Activated naive CD4-positive, alpha-beta T cell treated with anti-CD3 and anti-CD28 coated beads, Interleukin-2, amount 10 ng/mL, durations not matched to agents 7 days and 5 days (primary cell): ENCODE measurements at places on chromosomes 4 and X.
A peak's percentile ranks its signal among the peaks of the same experiment; 100 is the strongest.

- H3K4me1 ChIP-seq, result no peaks in the 10 kb centered on the region
- H3K4me3 ChIP-seq, result no peak overlapping the region
- H3K27me3 ChIP-seq, result peaks cover 4% of the 10 kb centered on the region
- DNase-seq, result no peak
Measured at GRCh38 chrX:13825178-13825762, 8.4 kb upstream of the GPM6B start.

GRCh38 chr4:40699648-40700047 is 50.1 kb upstream of the NSUN7 start:
- no peak overlapping the region for H3K4me3 ChIP-seq
- no peak for DNase-seq
- no peaks in the 10 kb centered on the region for H3K36me3 ChIP-seq
- H3K4me1 ChIP-seq, result peaks cover 14% of the 10 kb centered on the region
- no peak overlapping the region for H3K27ac ChIP-seq

- H3K27ac ChIP-seq, result no peak overlapping the region
- no peak for DNase-seq
- no peaks in the 10 kb centered on the region for H3K36me3 ChIP-seq
- no peaks in the 10 kb centered on the region for H3K27me3 ChIP-seq
Measured at GRCh38 chrX:4588056-4588455, 874.6 kb upstream of the PRKX start.

DNA sequence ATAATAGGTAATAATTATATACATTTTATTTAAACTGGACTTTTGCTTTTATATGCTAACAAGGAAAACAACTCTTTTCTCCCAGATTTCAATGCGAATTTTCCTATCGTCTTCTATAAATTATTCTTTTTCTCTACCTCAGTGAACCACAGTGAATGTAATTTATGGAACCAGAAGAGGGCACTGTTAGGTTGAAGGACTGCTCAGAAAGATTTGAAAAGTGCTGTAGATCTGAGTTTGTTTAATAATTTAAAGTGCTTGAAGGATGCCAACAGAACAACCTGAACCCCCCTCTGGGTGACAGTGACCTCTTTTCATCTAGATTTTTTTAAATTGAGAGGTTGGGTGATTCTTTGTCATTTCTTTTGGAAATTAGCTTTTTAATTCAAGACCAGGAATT is 54.9 kb downstream of the PHOX2B start:
- no peaks in the 10 kb centered on the region for H3K36me3 ChIP-seq
- DNase-seq, result no peak
- H3K27ac ChIP-seq, result no peak overlapping the region
- peaks cover 3% of the 10 kb centered on the region for H3K27me3 ChIP-seq

DNA sequence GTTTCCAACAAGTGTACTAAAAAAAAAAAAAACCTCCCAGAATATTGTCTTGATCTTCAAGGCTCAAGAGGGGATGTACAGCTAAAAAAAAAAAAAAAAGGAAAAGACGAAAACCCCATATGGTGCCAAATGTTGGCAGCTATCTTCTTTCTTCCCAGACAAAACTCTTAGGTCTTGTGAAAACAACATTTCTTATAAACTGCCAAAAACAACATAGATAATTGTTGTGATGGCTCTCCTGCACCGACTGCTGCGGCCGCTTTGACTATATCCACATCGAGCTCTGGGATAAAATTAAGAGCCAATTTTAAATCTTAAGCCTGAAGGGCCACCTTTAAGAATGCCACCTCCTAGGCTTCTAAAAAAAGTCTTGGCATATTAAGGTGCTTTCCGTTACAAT is 23.5 kb downstream of the PDGFC start:
- no peak for DNase-seq
- no peaks in the 10 kb centered on the region for H3K36me3 ChIP-seq
- no peaks in the 10 kb centered on the region for H3K27me3 ChIP-seq
- H3K4me3 ChIP-seq, result no peak overlapping the region
- H3K4me1 ChIP-seq, result no peaks in the 10 kb centered on the region

GRCh38 chrX:16873106-16873505 is 2.9 kb upstream of the RBBP7 start:
- peaks cover 19% of the 10 kb centered on the region for H3K4me1 ChIP-seq
- no peak for DNase-seq
- no peak overlapping the region for H3K27ac ChIP-seq
- H3K36me3 ChIP-seq, result peaks cover 9% of the 10 kb centered on the region
- H3K4me3 ChIP-seq, result no peak overlapping the region

DNA sequence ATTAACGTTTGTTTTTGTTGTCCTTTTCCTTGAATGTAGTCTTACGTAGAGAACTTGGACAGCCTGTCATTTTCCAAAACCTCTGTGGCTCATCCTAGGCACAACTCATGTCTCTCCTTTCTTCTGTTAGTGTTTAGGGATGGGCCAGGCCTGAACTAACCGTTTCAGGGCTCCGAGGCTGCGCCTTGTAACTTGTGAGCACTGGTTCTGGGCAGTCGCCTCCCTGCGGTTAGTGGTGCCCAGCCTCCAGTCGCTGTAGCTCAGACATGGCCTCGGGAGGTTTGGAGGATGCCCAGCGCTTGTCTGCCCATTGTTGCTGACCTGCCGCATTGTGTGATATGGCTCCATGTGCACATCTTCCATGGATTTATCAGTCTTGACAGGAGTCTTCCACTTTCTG is 32.8 kb downstream of the TMEM131L start:
- H3K27me3 ChIP-seq, result no peaks in the 10 kb centered on the region
- no peak overlapping the region for H3K4me3 ChIP-seq
- peak overlapping the region; percentile 99 for H3K27ac ChIP-seq
- H3K36me3 ChIP-seq, result peaks cover 51% of the 10 kb centered on the region
- peaks cover 90% of the 10 kb centered on the region for H3K4me1 ChIP-seq
- no peak for DNase-seq

- H3K27ac ChIP-seq, result peak overlapping the region; percentile 56
- DNase-seq, result no peak
- H3K4me1 ChIP-seq, result no peaks in the 10 kb centered on the region
- H3K4me3 ChIP-seq, result no peak overlapping the region
- no peaks in the 10 kb centered on the region for H3K27me3 ChIP-seq
Measured at GRCh38 chr4:37322122-37322521, 77.6 kb downstream of the NWD2 start.

DNA sequence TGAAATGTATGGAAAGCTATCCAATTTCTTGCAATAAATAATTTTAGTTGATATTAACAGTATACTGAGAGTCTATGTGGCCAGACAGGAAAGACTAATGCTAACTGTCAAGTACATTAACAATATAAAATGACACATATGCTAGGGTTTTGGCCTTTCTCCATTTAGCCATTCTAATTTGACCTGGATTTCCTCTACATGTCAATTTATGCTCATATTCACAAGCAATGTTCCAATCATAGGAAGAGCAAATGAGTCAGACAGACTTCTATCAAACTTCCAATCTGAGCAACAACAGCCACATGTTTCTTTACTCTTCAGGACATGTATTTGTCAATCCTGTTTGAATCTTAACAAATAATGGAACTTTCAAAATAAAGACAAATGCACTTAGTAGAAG is 53.6 kb downstream of the CORIN start:
- no peaks in the 10 kb centered on the region for H3K36me3 ChIP-seq
- H3K27ac ChIP-seq, result no peak overlapping the region
- H3K4me1 ChIP-seq, result no peaks in the 10 kb centered on the region
- H3K4me3 ChIP-seq, result no peak overlapping the region

GRCh38 chr4:78566834-78567499 is 15.4 kb downstream of the ANXA3 start:
- no peak overlapping the region for H3K4me3 ChIP-seq
- no peaks in the 10 kb centered on the region for H3K4me1 ChIP-seq
- H3K27me3 ChIP-seq, result peaks cover 4% of the 10 kb centered on the region
- DNase-seq, result no peak
- no peak overlapping the region for H3K27ac ChIP-seq
- H3K36me3 ChIP-seq, result no peaks in the 10 kb centered on the region

GRCh38 chrX:840556-840955 is 210.0 kb downstream of the SHOX start:
- no peak for DNase-seq
- no peaks in the 10 kb centered on the region for H3K4me1 ChIP-seq
- no peaks in the 10 kb centered on the region for H3K27me3 ChIP-seq
- no peak overlapping the region for H3K27ac ChIP-seq
- no peak overlapping the region for H3K4me3 ChIP-seq
- peaks cover 3% of the 10 kb centered on the region for H3K36me3 ChIP-seq

DNA sequence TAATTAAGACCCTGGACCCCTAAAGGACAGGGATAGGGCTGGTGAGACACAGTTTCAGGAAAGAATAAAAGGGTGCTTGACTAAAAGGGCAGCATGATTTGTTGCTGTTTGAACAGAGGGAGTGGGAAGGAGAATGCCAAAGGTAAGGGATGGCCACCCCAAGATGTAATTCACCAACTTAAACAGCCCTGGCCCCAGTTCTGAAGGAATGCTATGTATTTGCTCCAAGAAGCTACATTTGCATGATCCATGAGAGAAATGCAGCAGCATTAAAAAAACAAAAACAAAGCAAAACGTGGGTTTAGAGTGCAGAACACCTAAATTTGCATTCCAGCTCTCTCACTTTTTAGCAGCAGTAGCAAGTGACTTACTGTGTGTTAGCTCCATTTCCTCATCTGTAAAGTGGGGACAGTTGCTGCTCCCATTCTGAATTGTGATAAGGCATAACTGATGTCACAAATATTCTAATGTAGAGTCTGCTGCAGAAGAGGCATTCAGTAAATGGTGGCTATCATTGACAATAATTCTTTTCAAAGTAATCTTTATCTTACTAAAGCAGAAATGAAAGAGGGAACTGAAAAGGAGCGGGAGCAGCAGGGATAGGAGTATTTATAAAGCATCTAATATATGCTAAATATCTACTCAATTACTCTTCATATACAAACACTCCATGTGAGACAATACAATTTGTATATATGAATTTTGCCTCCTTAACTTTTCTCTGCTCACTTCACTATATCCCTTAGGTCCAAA is 115.8 kb downstream of the PPARGC1A start:
- H3K4me3 ChIP-seq, result no peak overlapping the region
- H3K27me3 ChIP-seq, result no peaks in the 10 kb centered on the region
- no peak for DNase-seq
- H3K4me1 ChIP-seq, result no peaks in the 10 kb centered on the region
- no peaks in the 10 kb centered on the region for H3K36me3 ChIP-seq

DNA sequence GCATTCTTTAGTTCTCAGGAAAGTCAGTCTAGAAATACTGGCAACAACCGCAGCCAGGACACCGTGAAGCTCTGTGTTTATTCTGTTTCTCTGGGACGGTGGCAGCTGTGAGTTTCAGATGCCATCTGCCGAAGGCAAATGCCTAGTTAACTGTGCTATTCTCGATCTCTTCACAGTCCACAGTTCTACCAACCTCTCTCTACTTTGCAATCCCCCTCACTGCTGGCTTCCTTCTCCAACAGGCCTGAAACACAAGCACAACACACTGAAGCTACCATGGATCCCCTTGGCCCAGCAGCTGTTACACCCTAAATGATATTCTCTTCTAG is 118.8 kb downstream of the ZNF827 start:
- peaks cover 20% of the 10 kb centered on the region for H3K36me3 ChIP-seq
- no peak overlapping the region for H3K27ac ChIP-seq
- no peaks in the 10 kb centered on the region for H3K27me3 ChIP-seq

DNA sequence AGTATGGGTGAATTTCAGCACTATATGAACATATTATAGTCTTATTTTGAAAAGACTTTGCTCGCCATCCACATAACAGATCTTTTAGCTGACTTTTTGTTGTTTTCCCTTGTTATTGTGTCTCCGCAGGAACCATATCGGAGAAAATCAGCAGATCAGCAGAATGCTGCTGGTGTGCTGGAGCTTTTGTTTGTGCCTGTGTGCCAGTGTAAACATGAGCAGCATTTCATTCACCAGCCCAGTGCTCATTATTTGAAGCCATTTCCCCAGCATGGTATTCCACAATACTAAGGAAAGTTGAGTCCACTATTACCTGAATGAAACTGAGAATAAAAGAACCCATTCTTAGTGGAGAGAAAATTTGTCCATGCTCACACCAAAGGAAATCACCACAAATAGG is 261.8 kb upstream of the ARX start:
- H3K36me3 ChIP-seq, result no peaks in the 10 kb centered on the region
- no peaks in the 10 kb centered on the region for H3K4me1 ChIP-seq
- H3K27ac ChIP-seq, result no peak overlapping the region
- DNase-seq, result no peak
- H3K4me3 ChIP-seq, result no peak overlapping the region
- H3K27me3 ChIP-seq, result no peaks in the 10 kb centered on the region

GRCh38 chrX:7270933-7271332 is 123.0 kb upstream of the PUDP start:
- H3K36me3 ChIP-seq, result no peaks in the 10 kb centered on the region
- H3K27me3 ChIP-seq, result no peaks in the 10 kb centered on the region
- no peak overlapping the region for H3K27ac ChIP-seq
- no peaks in the 10 kb centered on the region for H3K4me1 ChIP-seq

DNA sequence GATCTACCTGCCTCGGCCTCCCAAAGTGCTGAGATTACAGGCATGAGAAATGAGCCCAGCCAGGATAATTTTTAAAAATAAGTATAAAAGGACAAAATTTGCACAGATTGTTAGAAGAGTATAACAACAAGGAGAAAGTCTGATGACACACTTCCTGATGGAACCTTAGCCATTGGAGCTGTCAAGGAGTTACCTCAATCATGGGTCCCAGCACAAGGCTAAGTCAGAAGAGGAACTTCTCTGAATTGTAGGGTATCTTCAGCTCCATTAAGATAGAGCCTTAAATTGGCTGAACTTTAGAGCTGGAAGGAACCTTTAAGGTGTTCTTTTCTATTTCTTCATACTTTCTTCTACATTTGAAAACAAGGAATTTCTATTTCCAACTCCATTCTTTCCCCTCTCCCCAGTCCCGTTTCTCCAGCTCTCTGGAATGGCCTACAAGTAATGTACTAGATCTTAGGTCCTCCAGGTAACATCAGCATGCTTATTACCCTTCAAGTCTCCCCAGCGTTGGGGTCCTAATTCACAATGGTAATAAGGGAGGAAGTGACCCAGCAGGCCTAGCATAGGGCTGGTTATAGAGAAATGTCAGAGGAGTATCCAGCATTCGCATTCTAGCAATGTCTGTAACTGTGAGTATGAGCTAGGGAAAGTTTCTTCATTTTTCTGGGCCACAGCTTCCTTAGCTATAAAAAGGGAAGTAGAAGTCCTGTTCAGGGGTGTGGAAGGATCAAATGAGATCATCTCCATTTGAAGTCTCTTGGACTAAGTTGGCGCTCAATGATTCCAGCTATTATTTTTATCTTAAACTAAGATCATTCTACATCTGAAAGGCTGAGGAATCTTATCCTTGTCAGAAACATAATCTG is 18.5 kb upstream of the RBPJ start:
- H3K4me3 ChIP-seq, result no peak overlapping the region
- DNase-seq, result no peak
- H3K27ac ChIP-seq, result no peak overlapping the region
- H3K27me3 ChIP-seq, result no peaks in the 10 kb centered on the region
- peaks cover 24% of the 10 kb centered on the region for H3K4me1 ChIP-seq
- H3K36me3 ChIP-seq, result peaks cover 2% of the 10 kb centered on the region

DNA sequence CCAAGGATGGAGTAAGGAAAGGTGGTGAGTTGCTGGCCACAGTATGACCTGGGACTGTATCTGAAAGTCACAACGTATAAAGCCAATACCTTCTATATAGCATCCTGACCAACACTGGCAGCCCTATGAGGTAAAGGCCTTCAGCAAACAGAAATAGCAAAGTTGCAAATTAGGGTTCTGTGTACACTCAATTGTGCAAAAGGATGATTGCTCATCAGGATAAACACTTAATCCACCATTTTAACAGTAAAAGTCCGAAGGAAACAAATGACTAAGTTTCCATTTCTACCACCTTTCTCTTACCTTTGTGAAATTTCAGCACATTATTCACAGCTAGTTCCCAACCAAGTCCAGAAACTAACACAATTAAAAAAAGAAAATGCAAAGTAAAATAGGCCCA is 1.4 kb upstream of the FNIP2 start:
- no peak overlapping the region for H3K27ac ChIP-seq
- peaks cover 3% of the 10 kb centered on the region for H3K36me3 ChIP-seq
- DNase-seq, result no peak
- H3K27me3 ChIP-seq, result no peaks in the 10 kb centered on the region
